Activated CD4-positive, CD25-positive, alpha-beta regulatory T cell treated with anti-CD3 and anti-CD28 coated beads, Interleukin-2, amount 50 U/mL, for 16 hours (primary cell): ENCODE measurements at places on chromosomes 12 and 14.

- DNase-seq = no peak
Measured at GRCh38 chr14:57375156-57375555, 15.2 kb upstream of the NAA30 start.

DNA sequence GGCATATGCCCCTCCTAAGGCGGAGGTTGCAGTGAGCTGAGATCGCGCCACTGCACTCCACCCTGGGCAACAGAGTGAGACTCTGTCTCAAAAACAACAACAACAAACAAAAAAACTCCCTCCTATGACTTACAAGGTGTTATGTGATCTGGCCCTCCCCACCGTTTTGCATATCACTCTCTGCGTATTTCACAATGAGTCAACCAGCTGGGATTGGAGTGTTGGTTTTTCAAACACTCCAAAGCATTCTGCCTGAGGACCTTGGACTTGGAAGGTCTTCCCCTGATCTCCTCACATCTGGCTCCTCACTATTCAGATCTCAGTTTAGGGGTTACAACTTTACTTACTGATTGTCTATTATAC lies 14.0 kb downstream of the MANSC1 start:
- DNase-seq = no peak

GRCh38 chr14:91968280-91968679 lies 20.8 kb upstream of the FBLN5 start:
- DNase-seq = peak; percentile 25

DNA sequence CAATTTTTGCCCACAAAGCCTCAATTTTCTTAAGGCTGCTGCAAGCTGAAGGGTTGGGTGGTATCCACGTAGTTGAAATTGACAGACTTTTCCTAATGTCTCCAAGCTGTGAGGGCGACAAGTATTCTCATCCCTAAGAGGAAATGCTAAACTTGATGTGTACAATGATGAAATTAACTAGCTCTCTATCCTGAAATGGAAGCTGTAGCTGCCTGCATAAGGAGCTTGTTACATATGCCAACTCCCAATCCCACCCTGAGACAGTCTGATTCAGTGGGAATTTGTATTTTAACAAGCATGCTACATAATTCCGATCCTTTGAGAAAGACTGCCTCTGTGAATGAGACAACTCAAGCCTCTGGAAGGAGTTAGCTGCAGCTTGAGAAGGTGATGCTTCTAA lies 45.7 kb upstream of the MDM1 start:
- DNase-seq = no peak

DNA sequence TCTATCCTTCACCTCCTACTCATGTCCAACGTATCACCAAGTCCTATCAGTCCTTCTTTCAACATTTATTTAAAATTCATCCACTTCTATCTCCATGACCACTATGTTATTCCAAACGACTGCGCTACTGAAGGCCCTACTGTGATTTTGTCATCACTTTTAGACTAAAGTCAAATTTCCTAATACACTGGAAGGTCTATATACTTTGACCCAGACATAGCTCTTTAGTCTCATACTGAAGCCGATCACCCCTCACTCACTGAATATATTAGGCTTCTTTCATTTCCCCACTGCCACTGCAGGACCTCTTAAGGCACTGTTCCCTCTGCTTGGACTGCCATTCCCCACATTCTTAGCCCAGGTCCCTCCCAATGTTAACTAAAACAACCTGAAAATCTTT lies 25.6 kb downstream of the SLC38A4 start:
- DNase-seq = no peak
